ENCODE measurements at places on chromosomes 16 and 17. TPM values are rescaled to one million over a fixed set of nuclear protein-coding genes. Genes with fewer than 3 reads are reported as not detected.

DNA sequence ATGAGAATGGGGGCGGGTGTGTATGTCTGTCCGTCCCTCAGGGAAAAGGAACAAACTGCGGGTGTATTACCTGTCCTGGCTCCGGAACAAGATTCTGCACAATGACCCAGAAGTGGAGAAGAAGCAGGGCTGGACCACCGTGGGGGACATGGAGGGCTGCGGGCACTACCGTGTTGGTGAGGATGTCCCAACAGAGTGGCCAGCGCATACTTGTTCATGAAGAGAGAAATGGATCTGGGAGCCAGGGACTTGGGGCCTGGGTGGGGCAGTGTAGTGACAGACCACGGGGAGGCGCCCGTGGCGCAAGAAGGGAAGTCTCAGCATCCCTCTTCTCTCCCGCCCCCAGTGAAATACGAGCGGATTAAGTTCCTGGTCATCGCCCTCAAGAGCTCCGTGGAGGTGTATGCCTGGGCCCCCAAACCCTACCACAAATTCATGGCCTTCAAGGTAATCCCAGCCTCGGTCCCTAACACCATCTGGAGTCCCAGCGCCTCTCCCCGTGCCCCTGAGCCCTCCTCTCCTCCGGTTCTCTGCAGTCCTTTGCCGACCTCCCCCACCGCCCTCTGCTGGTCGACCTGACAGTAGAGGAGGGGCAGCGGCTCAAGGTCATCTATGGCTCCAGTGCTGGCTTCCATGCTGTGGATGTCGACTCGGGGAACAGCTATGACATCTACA is 3.5 kb upstream of the C17orf107 start:
- no peaks in the 10 kb centered on the region for H3K4me1 ChIP-seq
- H3K27me3 ChIP-seq: peaks cover 16% of the 10 kb centered on the region
- peaks cover 66% of the 10 kb centered on the region for H3K36me3 ChIP-seq
- H3K4me3 ChIP-seq: no peak overlapping the region

GRCh38 chr17:75927286-75927922 is 13.4 kb downstream of the FBF1 start:
- H3K4me3 ChIP-seq: no peak overlapping the region
- no peak overlapping the region for H3K27ac ChIP-seq

GRCh38 chr17:12637015-12637414 is 28.7 kb upstream of the MYOCD start:
- no peak overlapping the region for H3K4me3 ChIP-seq
- no peaks in the 10 kb centered on the region for H3K27me3 ChIP-seq
- H3K27ac ChIP-seq: no peak overlapping the region
- no peaks in the 10 kb centered on the region for H3K36me3 ChIP-seq

- H3K36me3 ChIP-seq: no peaks in the 10 kb centered on the region
- no peak overlapping the region for H3K27ac ChIP-seq
- DNase-seq: no peak
Measured at GRCh38 chr17:48540213-48540612, 4.7 kb downstream of the HOXB2 start.

DNA sequence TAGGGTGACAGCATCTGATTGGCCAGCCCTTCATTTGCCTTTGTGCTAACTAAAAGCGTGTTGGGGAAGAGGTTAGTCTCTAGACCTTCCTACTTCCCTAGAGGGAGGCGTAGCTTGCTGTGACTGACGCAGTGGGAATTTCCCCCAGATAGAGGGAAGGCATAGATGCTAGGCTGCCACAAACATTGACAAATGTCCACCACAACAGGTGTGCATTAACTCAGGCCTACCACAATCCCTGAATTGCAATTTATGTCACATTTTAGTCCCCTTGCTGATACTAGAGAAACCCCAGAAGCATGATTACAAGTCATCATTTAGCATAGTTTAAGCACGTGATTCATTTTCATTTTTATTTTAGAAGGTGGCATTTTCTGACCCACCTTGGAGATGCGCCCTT is 76.3 kb upstream of the WSB1 start:
- no peaks in the 10 kb centered on the region for H3K4me1 ChIP-seq
- H3K4me3 ChIP-seq: no peak overlapping the region
- no peak for DNase-seq
- H3K27me3 ChIP-seq: no peaks in the 10 kb centered on the region
- H3K27ac ChIP-seq: no peak overlapping the region

DNA sequence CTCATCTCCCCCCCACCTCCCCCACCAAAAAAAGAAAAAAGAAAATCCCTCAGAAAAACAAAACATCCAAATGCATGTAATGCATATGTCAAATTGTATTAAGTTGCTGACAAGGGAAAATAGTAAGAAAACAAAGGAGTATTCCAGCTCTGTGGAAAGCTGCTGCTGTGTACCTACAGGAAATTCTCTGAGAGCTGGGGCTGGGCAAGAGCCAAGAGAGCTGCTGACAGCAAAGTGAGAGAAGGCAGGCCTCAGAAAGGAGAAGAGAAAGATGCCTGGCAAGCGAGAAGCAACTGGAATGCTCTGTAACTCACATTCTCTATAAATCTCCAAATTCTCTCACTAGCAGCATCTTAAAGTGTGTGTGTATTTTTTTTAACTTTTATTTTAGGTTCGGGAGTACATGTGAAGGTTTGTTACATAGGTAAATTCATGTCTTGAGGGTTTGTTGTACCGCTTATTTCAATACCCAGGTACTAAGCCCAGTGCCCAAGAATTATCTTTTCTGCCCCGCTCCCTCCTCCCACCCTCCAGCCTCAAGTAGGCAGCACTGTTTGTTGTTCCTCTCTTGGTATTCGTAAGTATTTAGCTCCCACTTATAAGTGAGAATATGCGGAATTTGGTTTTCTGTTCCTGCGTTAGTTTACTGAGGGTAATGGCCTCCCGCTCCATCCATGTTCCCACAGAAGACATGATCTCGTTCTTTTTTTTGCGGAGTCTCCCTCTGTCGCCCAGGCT is 24.4 kb downstream of the CNTROB start:
- H3K4me3 ChIP-seq: no peak overlapping the region
- H3K27me3 ChIP-seq: peaks cover 2% of the 10 kb centered on the region
- no peaks in the 10 kb centered on the region for H3K36me3 ChIP-seq
- no peaks in the 10 kb centered on the region for H3K4me1 ChIP-seq
- no peak overlapping the region for H3K27ac ChIP-seq

DNA sequence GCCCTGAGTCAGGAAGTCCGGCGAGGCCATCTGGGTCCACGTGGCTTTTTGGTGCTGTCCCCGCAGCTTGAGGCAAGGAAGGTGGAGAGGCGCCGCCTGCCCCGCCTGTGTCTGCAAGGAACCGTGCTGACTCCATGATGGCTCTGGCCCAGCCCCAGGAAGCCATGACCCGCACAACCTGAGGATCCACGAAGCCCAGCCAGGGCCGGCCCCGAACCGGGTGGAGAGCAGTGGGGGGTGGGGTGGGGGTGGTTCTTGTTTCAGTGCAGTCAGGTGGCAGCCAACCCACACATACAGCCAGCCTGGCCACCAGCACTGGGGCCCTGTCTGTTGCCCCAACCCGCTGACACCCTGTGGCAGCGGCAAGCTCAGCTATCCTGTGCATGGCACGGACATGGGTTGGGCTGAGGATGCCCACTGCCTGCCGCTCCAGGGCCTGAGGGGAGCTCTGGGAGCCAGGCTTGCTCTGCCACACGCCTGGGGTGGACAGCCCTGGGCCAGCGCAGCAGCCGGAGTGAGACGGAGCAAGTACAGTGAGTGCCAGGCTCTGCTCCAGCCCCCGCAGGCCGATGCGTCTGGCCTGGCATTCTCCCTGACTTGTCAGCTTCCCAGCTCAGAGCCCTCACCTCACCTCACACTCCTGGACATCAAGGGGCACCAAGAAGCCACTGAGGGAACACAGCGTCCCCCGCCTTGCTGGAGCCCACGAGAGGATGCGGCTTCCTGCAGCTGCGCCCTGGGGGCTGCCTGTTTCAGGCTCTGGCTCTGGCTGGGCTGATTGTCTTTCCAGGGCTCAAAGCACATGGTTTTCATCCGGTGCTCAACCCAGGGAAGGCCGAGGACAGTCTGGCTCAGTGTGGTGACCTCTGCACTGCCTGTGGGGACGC is 68.8 kb downstream of the LMF1 start:
- no peak overlapping the region for H3K4me3 ChIP-seq
- no peaks in the 10 kb centered on the region for H3K36me3 ChIP-seq
- H3K4me1 ChIP-seq: no peaks in the 10 kb centered on the region
- H3K27me3 ChIP-seq: no peaks in the 10 kb centered on the region
- peak; percentile 48 for DNase-seq

Gene PRDM7
- total RNA-seq: not detected

DNA sequence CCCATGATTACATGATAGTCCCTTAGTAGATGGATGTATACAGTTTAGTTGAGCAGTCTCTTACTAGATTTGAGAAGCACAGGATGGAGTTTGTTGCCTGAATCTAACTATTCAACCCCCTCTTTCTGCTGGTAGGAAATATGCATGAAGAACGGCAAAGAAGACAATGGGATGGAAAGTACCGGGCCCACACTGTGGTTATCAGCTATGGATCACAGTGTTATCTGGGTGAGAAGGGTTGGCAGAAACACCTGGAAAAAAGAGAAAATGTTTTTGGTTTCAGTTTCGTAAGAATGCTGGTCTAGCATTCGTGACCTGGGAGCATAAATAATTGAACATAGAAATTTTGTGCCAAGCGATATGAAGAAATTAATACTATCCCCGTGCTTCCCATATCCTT is 53.1 kb downstream of the ANKFN1 start:
- H3K27ac ChIP-seq: no peak overlapping the region
- no peaks in the 10 kb centered on the region for H3K36me3 ChIP-seq
- H3K4me3 ChIP-seq: no peak overlapping the region

DNA sequence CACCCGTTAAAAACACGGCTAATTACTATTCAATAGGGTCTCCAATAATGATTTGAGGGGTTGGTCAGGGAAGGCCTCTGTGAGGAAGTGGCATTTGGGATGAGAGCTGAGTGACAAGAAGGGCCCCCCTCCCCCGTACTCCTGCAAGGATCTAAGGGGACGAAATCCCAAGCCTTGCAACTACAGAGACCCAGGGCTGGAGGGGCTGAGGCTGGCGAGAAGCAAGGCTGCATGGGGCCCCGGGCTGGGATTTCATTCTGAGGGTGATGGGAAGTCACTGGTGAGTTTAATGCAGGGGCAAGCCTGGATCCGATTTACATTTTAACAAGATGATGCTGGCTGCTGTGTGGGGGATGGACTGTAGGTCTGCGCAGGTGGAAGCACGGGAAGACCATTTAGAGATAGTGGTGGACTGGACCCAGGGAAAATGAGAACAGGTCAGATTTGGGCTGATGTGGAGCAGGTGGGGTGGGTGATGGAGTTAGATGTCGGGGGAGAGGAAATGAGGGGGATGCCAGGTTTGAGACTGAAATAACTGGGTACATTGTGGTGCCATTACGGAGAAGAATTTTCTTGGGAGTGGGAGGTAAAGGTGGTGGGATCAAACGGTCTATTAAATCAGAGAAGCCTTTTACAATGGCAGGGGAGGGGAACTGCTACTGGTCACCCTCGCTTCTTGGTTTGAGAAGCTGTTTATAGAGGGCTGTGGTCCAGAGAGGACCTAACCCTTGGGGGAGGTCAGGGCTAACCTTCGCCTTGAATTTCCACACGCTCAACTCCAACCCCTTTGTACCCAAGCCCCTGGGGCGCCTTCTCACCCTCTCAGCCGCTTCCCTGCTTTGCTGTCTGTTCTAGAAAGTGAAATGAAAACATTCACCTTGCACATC is 932 bp upstream of the MYBBP1A start:
- peak overlapping the region; percentile 89 for H3K27ac ChIP-seq
- no peaks in the 10 kb centered on the region for H3K27me3 ChIP-seq
- H3K4me3 ChIP-seq: peak overlapping the region; percentile 87
- H3K36me3 ChIP-seq: no peaks in the 10 kb centered on the region
- DNase-seq: peak; percentile 36

DNA sequence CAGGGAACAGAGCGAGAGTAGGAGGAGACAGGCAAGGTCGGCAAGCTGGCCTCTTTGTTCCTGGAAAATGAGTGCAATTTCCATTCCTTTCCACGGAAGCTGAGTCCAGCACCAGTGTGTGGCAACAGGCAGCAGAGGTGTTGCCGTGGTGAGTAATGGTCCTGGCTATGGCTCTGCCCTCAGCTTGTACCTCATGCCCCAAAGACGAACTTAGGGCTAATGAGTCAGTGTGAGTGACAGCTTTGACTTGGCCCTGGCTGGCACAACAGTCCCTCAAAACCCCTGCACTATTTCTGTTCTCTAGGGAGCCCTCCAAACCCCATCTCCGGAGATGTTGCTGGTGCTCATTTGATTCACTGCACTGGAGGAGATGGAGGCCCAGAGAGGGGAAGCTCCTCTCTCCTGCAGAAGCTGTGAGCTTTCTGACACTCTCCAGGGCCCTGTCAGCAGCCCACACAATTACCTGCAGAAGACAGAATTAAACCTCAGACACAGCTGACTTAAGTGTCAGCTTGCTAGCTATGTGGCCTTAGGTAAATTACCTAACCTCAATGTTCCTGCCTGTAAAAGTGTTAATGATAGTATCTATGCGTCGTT is 129.9 kb downstream of the TMEM132E start:
- DNase-seq: no peak
- no peaks in the 10 kb centered on the region for H3K4me1 ChIP-seq
- H3K4me3 ChIP-seq: no peak overlapping the region
- H3K27ac ChIP-seq: no peak overlapping the region

- H3K27ac ChIP-seq: no peak overlapping the region
- H3K4me3 ChIP-seq: no peak overlapping the region
- no peak for DNase-seq
- no peaks in the 10 kb centered on the region for H3K4me1 ChIP-seq
Measured at GRCh38 chr16:27429330-27429871, 27.4 kb downstream of the IL21R start.

GRCh38 chr17:75367312-75367711 is 38.2 kb downstream of the GRB2 start:
- peak overlapping the region; percentile 3 for H3K27ac ChIP-seq
- no peaks in the 10 kb centered on the region for H3K36me3 ChIP-seq
- H3K27me3 ChIP-seq: no peaks in the 10 kb centered on the region

Gene FGF11
- 10.1 TPM for total RNA-seq

- no peak within 1 kb of the TSS for H3K4me3 ChIP-seq
- H3K36me3 ChIP-seq: no peaks in the 10 kb centered on the region
- DNase-seq: no peak
Measured at GRCh38 chr17:35560703-35561102, at the start of gene SLFN14. SLFN14 (minus strand) TSS chr17:35560819; CDS start chr17:35558062, 2,757 bp downstream.

- H3K4me1 ChIP-seq: peaks cover 6% of the 10 kb centered on the region
- DNase-seq: no peak
Measured at GRCh38 chr16:86577314-86577971, 906 bp upstream of the FOXL1 start.

GRCh38 chr17:38797828-38798227 is 1.5 kb downstream of the PIP4K2B start:
- DNase-seq: no peak
- H3K27ac ChIP-seq: peak overlapping the region; percentile 96
- peaks cover 29% of the 10 kb centered on the region for H3K4me1 ChIP-seq
- peak overlapping the region; percentile 96 for H3K4me3 ChIP-seq

GRCh38 chr16:88995746-88996535 is 18.9 kb upstream of the CBFA2T3 start:
- no peaks in the 10 kb centered on the region for H3K36me3 ChIP-seq
- H3K4me3 ChIP-seq: no peak overlapping the region
- no peak overlapping the region for H3K27ac ChIP-seq
- no peak for DNase-seq

Gene ABCC11
- total RNA-seq: 0.18 TPM

Gene PRSS22
- total RNA-seq: not detected

Gene TMC8
- 2.8 TPM for total RNA-seq

Gene KRTAP4-7
- not detected for total RNA-seq

GRCh38 chr17:10041916-10042588 is 137.0 kb upstream of the RCVRN start:
- no peaks in the 10 kb centered on the region for H3K27me3 ChIP-seq
- H3K27ac ChIP-seq: no peak overlapping the region
- no peak for DNase-seq
- H3K4me3 ChIP-seq: no peak overlapping the region
- H3K4me1 ChIP-seq: no peaks in the 10 kb centered on the region
- H3K36me3 ChIP-seq: no peaks in the 10 kb centered on the region

All from psoas muscle (tissue), 8 donors.